ENCODE measurements at places on chromosomes 5 and 9.

DNA sequence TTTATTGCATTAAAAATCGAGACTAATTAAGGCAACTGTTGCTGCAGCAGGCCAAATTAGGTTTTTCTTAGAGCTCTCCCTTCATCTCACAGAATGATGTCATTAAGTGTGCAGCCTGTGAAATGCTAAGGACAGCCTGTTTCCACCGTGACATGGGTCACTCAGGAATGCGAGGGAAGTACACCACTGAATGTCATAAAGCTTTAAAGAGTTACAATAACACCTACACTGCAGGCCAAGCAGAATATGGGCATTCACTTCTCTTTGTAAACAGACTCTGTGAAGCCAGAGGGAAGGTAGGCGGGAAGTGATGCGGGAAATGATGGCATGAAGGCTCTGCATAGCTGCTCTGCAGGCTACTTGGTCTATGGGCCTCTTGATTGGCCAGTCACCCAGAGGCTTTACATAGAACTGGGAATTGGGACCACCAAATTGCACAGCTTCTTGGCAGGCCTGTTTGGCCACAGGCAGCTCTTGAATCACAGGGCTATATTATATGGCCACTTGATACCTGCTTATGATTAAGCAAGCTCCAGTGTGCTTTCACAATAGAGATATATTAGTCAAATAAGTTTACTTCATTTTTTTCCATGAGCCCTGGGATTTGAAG, 28.4 kb upstream of the AOPEP start:
- peak; percentile 50 for DNase-seq

DNA sequence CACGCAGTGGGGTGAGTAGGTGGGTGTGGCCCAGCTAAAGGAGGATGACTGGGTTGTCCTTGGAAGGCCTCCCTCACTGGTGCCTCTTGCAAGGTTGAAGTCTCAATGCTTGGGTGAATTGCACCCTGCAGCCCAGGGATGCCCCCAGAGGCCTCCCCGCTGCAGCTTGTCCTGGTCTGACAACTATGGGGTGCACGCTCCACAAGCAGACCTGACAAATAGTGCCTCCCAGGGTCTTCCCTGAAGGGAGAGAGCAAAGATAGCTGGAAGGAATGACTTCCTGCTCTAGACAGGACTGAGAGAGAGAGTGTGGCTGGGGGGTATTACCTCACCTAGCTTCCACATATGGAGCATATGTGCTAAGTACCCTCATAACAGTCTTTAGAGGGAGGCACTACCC, 1.7 kb downstream of the PSD2 start:
- no peak for DNase-seq

DNA sequence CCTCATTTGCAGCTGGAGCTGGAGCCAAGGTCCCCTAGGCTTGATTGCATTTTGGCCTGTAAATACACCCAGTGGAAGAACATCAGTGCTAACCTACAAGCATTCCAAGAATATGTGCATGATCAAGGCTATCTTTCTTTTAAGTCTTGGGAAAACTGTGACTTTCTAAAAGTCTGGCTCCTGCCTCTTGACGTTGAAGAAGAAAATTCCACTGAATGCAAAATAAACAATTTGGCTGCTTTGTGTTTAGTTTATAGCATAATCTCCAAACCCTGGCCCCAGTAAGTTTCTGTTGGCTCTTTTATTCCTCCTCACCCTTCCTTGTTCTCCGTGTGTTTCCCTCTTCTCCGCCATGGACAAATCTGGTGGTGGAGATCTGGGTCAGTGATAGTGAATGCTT, 109.3 kb upstream of the TLE1 start:
- peak; percentile 90 for DNase-seq

GRCh38 chr5:92525131-92525530, 1055.9 kb downstream of the NR2F1-AS1 start:
- DNase-seq: no peak

- DNase-seq: no peak
These were observed 52.3 kb downstream of the PRKACG start for GRCh38 chr9:68961587-68961986.

GRCh38 chr5:58117542-58117941, 342.3 kb downstream of the PLK2 start:
- DNase-seq: no peak

DNA sequence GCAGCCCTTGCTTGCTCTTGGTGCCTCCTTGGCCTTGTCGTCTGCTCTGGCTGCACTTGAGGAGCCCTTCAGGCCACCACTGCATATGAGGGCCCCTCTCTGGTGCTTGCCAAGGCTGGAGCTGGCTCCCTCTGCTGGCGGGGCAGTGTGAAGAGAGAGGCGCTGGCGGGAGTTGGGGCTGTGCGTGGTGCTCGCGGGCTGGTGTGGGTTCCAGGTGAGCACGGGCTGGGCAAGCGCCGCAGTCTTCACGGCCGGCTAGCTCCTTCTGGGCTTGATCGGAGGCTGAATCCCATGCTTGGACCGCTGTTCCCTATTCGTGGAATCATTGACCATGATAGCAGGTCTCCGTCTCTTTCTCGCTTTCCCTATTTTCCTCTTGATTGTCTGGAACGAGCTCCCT, 56.5 kb downstream of the XRCC4 start:
- DNase-seq: no peak

DNA sequence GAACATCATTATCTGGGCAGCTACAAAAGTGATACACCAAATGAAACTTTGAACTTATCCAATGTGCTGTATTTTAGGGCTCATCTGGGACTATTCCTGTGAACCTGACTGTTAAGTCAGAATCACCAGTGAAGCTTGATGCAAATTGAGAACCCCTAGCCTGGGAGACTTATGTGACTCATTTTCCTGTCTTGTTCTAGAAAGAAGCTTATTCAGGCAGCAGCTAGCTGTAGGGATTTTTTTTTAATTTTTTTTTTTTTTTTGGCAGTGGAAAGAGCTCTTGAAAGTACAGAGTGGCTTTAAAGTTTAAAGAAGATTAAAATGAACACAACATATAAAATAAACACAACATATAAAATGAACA, 81.1 kb upstream of the TNFAIP8 start:
- peak; percentile 88 for DNase-seq

DNA sequence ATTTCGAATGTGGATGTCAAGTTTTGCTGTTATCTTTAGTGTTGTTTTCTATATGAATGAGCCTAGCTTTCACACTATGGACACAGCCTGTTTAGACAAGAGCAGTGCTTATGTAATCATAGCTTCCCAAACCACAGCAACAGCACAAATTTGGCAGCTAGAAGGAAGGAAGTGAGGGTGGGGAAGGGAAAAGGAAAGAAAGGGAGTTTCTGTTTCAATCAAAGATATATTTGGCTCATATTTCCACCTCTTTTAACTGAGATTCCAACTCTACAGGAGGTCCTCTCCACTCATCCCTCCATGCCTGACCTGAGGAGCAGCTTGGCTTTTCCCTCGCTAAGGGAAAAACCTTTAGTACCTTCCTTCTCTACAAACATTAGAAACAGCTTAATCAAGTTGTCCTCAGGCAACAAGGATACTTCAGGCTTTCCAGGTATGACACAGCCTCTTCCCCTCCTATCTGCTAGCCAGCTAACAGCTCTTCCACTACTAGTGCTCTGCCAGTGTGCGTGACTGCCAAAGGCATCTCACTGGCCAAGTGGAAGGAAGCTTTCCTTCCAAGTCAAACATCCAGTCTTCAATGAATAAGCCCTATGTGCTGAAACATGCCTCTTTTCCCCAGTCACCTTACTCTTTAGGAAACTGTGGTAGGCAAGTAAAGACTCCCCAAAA, 268.6 kb upstream of the PTGER4 start:
- DNase-seq: peak; percentile 60

DNA sequence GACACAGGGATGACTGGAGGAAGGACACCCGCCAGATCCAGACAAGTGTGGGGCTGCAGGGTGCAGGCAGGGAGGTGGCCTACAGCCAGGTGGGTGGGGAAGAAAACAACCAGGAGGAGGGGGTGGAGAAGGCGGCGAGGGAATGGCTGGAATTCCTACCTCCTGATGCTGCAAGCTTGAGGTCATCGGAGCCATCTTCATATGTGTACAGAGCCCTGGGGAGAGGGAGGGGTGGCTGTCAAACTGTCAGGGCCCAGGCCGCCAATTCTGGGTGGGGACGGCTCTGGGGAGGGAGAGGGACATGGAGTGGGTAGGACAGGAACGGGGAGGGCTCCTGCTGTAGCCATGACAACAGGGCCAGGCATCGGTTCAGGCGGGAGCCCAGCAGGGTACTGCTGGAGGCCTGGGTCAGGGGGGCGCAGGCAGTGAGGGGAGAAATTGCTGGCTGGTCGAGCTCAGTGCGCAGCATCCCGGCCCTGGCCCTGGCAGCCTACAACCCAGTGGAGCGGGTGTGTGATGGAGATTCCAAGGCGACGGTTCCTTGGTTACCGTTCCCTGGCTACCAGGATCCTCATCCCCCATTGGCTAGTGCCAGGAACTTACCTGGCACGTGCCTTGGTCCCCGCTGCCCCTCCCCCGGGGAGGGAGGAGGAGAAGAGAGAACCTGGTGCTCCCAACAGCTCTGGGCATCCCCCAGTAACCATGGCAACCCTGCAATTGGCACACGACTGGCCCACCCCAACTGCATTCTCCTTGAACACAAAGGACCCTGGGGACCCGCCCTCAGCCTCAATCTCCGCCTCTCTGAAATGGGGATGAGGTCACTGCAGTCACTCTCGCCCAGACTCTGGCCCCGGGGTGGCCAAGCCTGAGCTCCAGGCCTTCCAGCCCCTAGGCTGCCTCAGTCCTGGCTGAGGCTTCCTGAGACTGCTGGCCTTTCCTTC, 4.5 kb downstream of the DBN1 start:
- DNase-seq: peak; percentile 70

DNA sequence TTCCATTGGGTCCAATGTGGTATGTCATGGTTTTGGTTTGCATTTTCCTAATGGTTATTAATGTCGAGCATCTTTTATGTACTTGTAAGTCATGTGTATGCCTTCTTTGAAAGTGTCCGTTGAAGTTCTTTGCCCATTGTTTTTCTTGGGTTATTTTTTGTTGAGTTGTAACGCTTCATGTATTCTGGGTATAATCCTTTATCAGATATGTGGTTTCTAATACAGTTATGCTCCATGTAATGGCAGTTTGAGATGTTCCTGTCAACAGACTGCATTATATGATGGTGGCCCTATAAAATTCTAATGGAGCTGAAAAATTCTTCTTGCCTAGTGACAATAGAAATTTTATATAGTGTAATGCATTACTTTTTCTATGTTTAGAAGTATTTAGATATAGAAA, 17.2 kb downstream of the RIC1 start:
- DNase-seq: no peak

- no peak for DNase-seq
These were observed 100.5 kb upstream of the DAB2 start for GRCh38 chr5:39525271-39525670.

GRCh38 chr9:88184976-88185375, 46.7 kb upstream of the SPATA31C2 start:
- DNase-seq: no peak

GRCh38 chr9:126299706-126300276, 26.8 kb upstream of the MVB12B start:
- no peak for DNase-seq

GRCh38 chr5:119131530-119132304, 60.8 kb downstream of the DMXL1 start:
- DNase-seq: peak; percentile 19

DNA sequence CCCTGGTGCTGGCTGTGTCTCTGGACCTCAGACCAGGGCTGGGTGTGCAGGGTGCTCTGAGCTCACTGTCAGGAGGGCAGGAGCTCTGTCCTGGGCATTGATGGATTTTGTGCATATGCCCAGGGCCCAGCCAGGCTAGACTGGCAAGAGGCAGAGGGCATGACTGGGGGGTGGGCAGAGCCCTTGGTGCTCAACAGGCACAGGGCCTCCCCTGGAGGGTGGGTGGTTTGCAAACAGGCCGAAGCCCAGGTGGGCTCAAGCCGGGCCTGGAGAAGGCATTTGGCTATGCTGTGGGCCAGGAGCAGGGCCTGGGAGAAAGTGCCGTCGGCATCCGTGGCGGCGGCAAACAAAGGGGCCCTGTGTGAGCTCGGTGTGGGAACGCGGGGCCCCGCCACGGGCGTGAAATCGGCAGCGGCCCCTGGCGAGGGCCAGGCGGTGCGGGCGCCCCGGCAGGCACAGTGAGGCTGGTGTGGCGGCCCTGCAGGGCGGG, 1.9 kb upstream of the NRARP start:
- no peak for DNase-seq

- peak; percentile 86 for DNase-seq
These were observed at the start of gene SLC36A1 for GRCh38 chr5:151447174-151448037. SLC36A1 (plus strand) TSS chr5:151447603; CDS start chr5:151458793, 11,190 bp downstream.

DNA sequence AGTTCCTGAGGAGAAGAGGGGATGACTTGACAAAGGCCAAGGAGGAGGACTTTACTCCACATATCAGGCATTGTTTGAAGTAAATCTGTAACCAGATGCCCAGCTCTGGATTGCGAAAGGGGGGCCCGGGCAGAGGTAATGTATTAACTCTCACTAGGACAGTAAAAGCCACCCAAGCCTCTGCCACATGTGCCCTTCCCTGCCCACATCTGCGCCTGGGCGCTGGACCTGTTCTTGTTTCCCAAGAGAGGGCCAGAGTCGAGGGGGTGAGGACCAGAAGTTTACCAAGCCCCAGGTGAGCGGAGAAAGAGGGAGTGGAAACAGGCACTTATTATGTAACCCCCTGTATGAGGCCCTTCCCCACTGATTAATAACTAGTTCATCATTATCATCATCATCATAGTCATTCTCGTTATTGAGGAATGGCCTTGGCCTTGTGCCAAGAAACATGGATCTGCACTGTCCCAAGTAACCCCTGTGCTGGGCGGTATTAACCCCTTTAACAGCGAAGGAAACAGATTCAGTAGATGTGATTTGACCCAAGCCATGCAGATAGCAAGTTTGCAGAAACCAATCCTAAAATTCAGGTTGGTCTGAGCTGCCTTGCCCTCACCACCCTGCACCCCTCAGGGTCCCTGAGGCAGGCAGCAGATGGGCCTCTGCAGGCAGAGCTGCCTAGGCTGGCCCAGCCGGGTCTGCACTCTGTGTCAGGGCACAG, at the start of gene SLC23A1:
Gene SLC23A1 (minus strand): TSS at position 23 of the 718 bp plus-strand sequence. CDS start 44 bp downstream, outside the sequence.
- DNase-seq: peak; percentile 32

GRCh38 chr9:130321539-130321938, 56.0 kb downstream of the HMCN2 start:
- no peak for DNase-seq

- DNase-seq: peak; percentile 59
These were observed 118.7 kb upstream of the CD180 start for GRCh38 chr5:67315082-67315989.

DNA sequence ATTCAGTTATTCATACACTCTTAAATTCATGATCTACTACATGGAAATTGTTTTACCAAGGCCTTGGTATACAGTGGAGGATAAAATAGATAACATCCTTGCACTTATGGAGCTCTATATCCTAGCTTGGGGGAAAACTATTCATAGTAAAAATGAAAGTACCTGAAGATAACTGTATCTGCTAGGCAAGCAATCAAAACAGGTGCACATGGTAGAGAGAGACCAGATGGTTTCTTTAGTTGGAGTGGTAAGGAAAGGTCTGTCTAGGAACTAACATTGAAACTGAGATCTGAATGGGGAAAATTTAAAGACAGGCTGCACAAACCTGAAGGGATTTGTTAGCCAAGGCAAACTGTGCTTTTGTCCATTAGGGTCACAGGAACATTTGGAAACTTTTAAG, 11.1 kb upstream of the SLCO4C1 start:
- DNase-seq: no peak

- DNase-seq: no peak
These were observed 57.3 kb upstream of the HSPB3 start for GRCh38 chr5:54398191-54398590.

All from IMR-90 (cell line).